A673 (cell line): ENCODE measurements at places on chromosomes 5 and 9. TPM values are rescaled to one million over a fixed set of nuclear protein-coding genes. Genes with fewer than 3 reads are reported as not detected.

Gene SAXO1
- total RNA-seq = not detected in 2 replicates

Gene MSANTD3
- total RNA-seq = 44.7 and 52.9 TPM in 2 replicates

Gene PCDHB4
- 2.4 and 2.7 TPM in 2 replicates for total RNA-seq

Gene CDKN2B
- total RNA-seq = not detected in 2 replicates

Gene OLFM1
- 278 and 308 TPM in 2 replicates for total RNA-seq

Gene FBP1
- total RNA-seq = not detected in 2 replicates

- no peaks in the 10 kb centered on the region for H3K36me3 ChIP-seq
- H3K4me1 ChIP-seq = peaks cover 24% of the 10 kb centered on the region
- peak overlapping the region; percentile 17 for H3K27ac ChIP-seq
- H3K27me3 ChIP-seq = no peaks in the 10 kb centered on the region
- no peak overlapping the region for H3K4me3 ChIP-seq
These were observed 121.2 kb downstream of the CEMIP2 start for GRCh38 chr9:71647094-71647591.

GRCh38 chr5:72860499-72860898 lies 44.0 kb downstream of the TNPO1 start:
- peak; percentile 29 for DNase-seq
- no peak overlapping the region for H3K4me3 ChIP-seq
- peaks cover 83% of the 10 kb centered on the region for H3K36me3 ChIP-seq
- no peaks in the 10 kb centered on the region for H3K27me3 ChIP-seq

- H3K27ac ChIP-seq = no peak overlapping the region
- no peaks in the 10 kb centered on the region for H3K4me1 ChIP-seq
- no peaks in the 10 kb centered on the region for H3K36me3 ChIP-seq
- DNase-seq = no peak
- H3K27me3 ChIP-seq = peaks cover 10% of the 10 kb centered on the region
These were observed 161.7 kb downstream of the MAST4 start for GRCh38 chr5:66757834-66758371.

- H3K27me3 ChIP-seq = no peaks in the 10 kb centered on the region
- DNase-seq = peak; percentile 70
- peak overlapping the region; percentile 2 for H3K4me3 ChIP-seq
- H3K36me3 ChIP-seq = no peaks in the 10 kb centered on the region
These were observed 8.4 kb downstream of the NDUFS4 start for GRCh38 chr5:53568871-53569270.

DNA sequence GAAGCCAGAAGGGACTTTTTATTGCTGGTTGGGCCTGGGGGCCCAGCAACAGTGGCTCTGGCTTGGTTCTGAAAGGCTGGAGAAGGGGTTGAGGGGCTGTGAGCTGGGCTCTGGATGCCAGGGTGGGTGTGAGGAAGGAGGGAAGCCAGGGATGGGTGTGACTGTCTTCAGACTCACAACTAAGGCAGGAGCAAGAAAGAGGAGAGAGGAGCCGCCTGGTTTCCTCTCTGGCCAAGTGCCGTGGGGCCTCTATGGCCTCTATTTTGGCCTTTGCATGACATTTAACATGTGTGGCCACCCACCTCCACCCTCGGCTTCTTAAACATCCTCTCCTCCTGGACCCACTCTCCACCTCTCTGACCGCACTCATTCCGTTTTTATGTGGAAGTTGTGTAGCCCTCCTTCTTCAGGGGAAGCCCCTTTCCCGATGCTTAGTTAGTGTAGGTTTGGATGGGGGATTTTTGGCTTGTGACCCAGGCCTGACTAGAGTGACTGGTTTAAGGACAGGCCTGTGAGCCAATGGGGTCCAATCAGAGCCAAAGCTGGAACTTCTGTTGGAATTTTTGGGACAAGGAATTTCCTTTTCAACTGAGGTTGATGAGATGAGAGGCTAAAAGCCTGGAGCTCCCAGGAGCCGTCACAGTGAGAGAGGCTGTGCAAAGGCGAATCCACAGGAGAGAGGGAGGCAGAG lies 517.8 kb downstream of the CCDC171 start:
- DNase-seq = no peak
- H3K36me3 ChIP-seq = no peaks in the 10 kb centered on the region
- H3K27me3 ChIP-seq = no peaks in the 10 kb centered on the region

GRCh38 chr5:67543720-67544270 lies 347.2 kb upstream of the CD180 start:
- no peak for DNase-seq
- no peak overlapping the region for H3K4me3 ChIP-seq
- H3K27me3 ChIP-seq = no peaks in the 10 kb centered on the region
- H3K4me1 ChIP-seq = no peaks in the 10 kb centered on the region

DNA sequence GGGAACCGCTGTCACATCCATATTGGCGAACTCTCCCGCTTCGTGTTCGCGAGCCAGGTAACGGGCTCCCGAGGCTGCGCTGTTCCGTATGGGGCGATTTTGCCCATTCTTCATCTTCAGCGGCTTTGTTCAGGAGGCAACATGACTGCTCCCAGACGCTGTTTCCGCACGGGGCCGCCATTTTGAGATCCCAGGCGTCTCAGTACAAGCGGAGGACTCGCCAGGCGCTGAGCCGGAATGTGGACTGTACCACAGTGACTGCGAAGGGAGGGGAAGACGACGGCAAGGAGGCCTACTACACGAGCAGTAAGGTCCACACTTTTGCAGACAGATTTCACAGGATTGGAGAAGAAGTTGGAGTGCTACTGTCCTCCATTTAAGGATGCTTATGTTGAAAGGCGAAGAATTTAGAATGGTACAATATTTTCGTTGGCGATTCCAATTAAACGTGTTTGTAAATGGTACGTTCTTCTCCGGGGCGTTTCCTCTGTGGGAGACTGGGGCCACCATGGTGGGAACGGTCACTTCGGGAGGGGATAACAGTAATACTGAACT lies 41.6 kb upstream of the ZNF300 start:
- no peaks in the 10 kb centered on the region for H3K4me1 ChIP-seq
- H3K36me3 ChIP-seq = no peaks in the 10 kb centered on the region
- peak; percentile 58 for DNase-seq

- no peaks in the 10 kb centered on the region for H3K27me3 ChIP-seq
- H3K4me3 ChIP-seq = no peak overlapping the region
- no peaks in the 10 kb centered on the region for H3K4me1 ChIP-seq
- DNase-seq = no peak
- H3K36me3 ChIP-seq = no peaks in the 10 kb centered on the region
- H3K27ac ChIP-seq = no peak overlapping the region
These were observed 28.5 kb upstream of the LRRC70 start for GRCh38 chr5:62550103-62550502.

- no peak overlapping the region for H3K4me3 ChIP-seq
- peaks cover 29% of the 10 kb centered on the region for H3K4me1 ChIP-seq
- no peaks in the 10 kb centered on the region for H3K27me3 ChIP-seq
- H3K27ac ChIP-seq = no peak overlapping the region
- H3K36me3 ChIP-seq = no peaks in the 10 kb centered on the region
These were observed 39.6 kb downstream of the C5orf15 start for GRCh38 chr5:133928587-133929393.

- DNase-seq = no peak
- no peaks in the 10 kb centered on the region for H3K27me3 ChIP-seq
- H3K36me3 ChIP-seq = no peaks in the 10 kb centered on the region
- H3K4me3 ChIP-seq = no peak overlapping the region
- H3K4me1 ChIP-seq = peaks cover 8% of the 10 kb centered on the region
These were observed 109.2 kb downstream of the FBXW11 start for GRCh38 chr5:171897231-171897630.

- H3K36me3 ChIP-seq = peaks cover 41% of the 10 kb centered on the region
- peaks cover 5% of the 10 kb centered on the region for H3K4me1 ChIP-seq
- H3K4me3 ChIP-seq = no peak overlapping the region
- H3K27ac ChIP-seq = no peak overlapping the region
- no peaks in the 10 kb centered on the region for H3K27me3 ChIP-seq
These were observed 117.5 kb upstream of the OTULINL start for GRCh38 chr5:14464096-14464495.

DNA sequence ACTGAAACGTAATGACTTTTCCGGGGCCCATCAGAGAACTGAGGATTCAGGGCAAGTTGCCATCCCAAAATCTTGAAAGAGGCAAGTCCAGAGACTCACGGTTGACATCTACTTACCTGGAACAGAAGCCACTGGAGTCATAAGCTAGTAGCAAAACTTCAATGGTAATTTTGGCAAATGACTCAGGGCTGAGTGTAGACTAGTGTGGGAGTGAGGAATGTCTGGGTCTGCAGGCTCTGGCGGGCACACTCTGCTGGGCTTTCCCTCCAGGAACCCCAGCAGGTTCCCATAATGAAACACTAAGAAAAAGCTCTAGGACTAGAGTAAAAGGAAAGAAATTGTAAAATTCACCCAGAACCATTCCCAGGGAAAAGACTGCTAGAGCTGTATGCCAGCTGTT lies 122.9 kb upstream of the NFIL3 start:
- H3K27ac ChIP-seq = no peak overlapping the region
- H3K36me3 ChIP-seq = no peaks in the 10 kb centered on the region
- H3K4me1 ChIP-seq = no peaks in the 10 kb centered on the region
- no peaks in the 10 kb centered on the region for H3K27me3 ChIP-seq

- H3K27ac ChIP-seq = no peak overlapping the region
- H3K4me1 ChIP-seq = no peaks in the 10 kb centered on the region
- H3K27me3 ChIP-seq = no peaks in the 10 kb centered on the region
- DNase-seq = no peak
- H3K4me3 ChIP-seq = no peak overlapping the region
These were observed 21.8 kb upstream of the ORM1 start for GRCh38 chr9:114300846-114301797.

DNA sequence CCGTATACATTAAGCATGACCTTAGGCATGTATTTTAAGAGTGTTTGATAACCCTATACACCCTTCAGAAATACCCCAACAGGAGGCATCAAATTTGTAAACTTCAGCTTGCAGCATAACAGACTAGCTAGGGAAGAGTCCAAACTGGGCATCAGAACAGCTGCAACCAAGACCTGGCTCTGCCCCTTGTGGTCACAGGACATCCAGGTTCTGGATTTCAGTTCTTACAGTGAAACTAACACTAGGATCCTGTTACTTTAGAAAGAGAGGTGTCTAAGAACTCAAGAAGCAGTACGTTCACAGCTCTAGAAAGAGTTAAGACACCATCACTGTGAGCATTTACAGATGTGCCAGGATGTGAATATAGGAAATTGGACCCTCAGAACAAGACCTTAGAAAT lies 229.8 kb downstream of the BNC2 start:
- H3K27ac ChIP-seq = no peak overlapping the region
- H3K27me3 ChIP-seq = no peaks in the 10 kb centered on the region
- H3K4me3 ChIP-seq = no peak overlapping the region
- H3K36me3 ChIP-seq = no peaks in the 10 kb centered on the region
- DNase-seq = no peak

DNA sequence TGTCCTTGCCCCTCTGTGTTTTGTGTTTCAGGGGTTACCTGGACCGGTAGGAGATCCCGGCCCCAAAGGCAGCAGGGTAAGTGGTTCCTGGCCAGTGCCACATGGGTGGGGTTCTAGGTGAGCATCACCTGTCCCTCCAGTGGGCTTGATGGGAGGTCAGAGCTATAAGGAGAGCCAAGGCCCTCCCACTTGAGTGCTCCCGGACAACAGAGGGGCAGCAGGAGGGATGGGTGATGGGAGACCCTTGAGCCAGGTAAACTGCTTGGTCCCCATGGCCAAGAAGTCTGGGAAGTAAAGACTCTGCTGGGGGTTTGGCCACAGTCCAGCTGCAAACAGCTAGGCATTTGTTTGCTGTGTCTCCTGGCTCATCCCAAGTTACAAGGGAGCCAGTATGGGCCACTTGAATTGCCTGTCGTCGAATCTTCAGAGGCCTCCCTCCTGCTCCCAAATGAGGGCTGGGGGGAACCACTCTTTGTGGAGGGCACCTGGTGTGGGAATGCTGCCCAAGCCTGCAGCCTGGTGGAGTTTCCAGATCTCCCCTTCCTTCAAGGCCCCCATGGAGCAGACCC lies 51.0 kb downstream of the COL27A1 start:
- no peak overlapping the region for H3K27ac ChIP-seq
- peaks cover 6% of the 10 kb centered on the region for H3K4me1 ChIP-seq
- no peaks in the 10 kb centered on the region for H3K36me3 ChIP-seq
- no peak for DNase-seq
- no peaks in the 10 kb centered on the region for H3K27me3 ChIP-seq

DNA sequence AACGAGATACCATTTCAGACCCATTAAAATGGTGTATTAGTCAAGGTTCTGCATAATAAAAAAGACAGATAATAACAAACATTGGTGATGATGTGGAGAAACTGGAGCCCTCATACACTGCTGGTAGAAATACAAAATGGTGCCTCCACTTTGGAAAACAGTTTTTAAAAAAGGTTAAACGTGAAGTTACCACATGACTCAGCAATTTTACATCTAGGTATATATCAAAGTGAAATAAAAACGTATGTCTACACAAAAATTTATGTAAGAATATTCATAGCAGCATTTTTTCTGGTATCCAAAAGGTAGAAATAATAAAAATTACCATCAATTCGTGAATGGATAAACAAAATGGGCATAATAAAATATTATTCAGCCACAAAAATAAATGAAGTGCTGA lies 519.8 kb downstream of the TLE4 start:
- no peak for DNase-seq
- H3K27me3 ChIP-seq = peaks cover 3% of the 10 kb centered on the region
- H3K4me3 ChIP-seq = no peak overlapping the region
- no peaks in the 10 kb centered on the region for H3K4me1 ChIP-seq
- H3K27ac ChIP-seq = no peak overlapping the region
- no peaks in the 10 kb centered on the region for H3K36me3 ChIP-seq

DNA sequence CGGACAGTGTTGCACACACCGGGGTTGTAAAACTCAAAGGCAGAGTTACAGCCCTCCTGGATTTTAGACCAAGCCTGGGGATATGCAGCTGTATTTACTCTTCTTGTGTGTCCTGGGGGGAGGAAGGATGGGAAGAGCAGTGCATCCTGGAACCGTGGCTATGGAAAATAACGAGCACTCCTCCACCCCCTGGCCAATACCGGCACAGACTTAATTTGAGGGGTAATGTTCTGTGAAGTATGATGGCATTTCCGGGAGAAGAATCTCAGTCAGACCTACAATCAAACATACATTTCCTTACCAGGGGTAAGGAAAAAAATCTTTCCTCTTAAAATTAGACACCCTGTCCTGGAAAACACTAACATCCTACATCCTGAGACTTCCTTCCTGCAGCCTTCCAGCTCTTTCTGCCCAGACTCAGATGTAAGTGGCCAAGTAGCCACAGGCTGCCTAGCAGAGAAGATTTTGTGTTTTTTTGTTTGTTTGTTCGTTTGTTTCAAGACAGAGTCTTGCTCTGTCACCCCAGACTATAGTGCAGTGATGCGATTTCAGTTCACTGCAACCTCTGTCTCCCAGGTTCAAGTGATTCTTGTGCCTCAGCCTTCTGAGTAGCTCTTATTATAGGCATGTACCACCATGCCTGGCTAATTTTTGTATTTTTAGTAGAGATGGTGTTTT lies 11.0 kb upstream of the ERMP1 start:
- peaks cover 12% of the 10 kb centered on the region for H3K4me1 ChIP-seq
- no peak overlapping the region for H3K4me3 ChIP-seq
- H3K27me3 ChIP-seq = no peaks in the 10 kb centered on the region
- no peaks in the 10 kb centered on the region for H3K36me3 ChIP-seq
- H3K27ac ChIP-seq = no peak overlapping the region
